GM03348 (cell line): ENCODE measurements at places on chromosomes 16 and 17.

GRCh38 chr16:58644765-58645487, 15.3 kb upstream of the CNOT1 start:
- DNase-seq = no peak

- peak; percentile 60 for DNase-seq
Observed at GRCh38 chr17:66625311-66625767, 209.6 kb upstream of the CACNG5 start.

DNA sequence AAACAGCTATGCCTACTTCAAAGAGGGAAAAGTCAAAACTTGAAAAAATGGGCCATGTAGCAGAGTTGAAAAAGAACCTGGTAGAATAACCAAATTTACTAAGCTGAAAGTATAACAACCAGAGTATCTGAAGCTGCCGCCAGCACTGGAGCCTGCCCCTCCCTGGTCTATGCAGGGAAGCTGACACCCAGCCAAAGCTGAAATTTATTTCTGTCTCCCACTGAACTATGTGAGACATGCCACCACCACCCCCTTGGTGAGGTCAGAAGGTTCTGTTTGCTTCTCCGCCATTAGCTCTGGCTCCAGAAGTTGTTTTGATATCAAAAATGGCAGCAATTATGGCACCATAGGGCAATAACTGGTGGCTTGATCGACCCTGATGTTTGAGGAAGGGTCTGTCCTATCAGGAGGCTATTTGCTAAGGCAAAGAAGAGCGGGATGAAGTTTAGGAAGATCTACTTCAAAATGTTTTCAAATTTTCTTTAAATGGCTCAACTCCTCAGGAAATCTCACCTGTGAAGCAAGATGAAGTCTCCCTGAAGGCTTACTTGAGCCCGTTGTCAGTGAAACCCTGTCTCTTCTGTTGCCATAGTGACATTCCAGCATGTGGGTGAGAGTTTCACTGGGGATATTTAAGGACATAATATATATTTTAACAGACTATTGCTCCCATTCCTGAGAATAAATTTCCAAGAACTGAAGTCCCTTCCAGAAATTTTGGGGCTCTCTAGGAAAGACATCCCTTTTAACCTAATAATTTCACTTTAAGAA, 122.0 kb downstream of the COPRS start:
- DNase-seq = no peak

GRCh38 chr17:16363749-16364536, 10.7 kb upstream of the CENPV start:
- DNase-seq = peak; percentile 74
